ENCODE measurements at places on chromosomes 7 and 10. TPM values are rescaled to one million over a fixed set of nuclear protein-coding genes. Genes with fewer than 3 reads are reported as not detected.

The CREB5 gene
- not detected for total RNA-seq

The RNF32 gene
- 0.73 TPM for total RNA-seq

The CTAGE6 gene
- 1.8 TPM for total RNA-seq

The LIPM gene
- total RNA-seq: not detected

The SLC26A3 gene
- total RNA-seq: not detected

The AGBL3 gene
- 4.1 TPM for total RNA-seq

The HGF gene
- total RNA-seq: not detected

The RBP3 gene
- not detected for total RNA-seq

The NANOS1 gene
- 0.73 TPM for total RNA-seq

The PDE1C gene
- total RNA-seq: not detected

The ABCB4 gene
- not detected for total RNA-seq

The TBX20 gene
- total RNA-seq: 0.12 TPM
